ENCODE measurements at places on chromosomes 1 and 21.

- DNase-seq = no peak
Observed at GRCh38 chr1:235027862-235028250, 100.8 kb downstream of the TOMM20 start.

- DNase-seq = no peak
Observed at GRCh38 chr1:245353411-245353810, 198.6 kb downstream of the KIF26B start.

DNA sequence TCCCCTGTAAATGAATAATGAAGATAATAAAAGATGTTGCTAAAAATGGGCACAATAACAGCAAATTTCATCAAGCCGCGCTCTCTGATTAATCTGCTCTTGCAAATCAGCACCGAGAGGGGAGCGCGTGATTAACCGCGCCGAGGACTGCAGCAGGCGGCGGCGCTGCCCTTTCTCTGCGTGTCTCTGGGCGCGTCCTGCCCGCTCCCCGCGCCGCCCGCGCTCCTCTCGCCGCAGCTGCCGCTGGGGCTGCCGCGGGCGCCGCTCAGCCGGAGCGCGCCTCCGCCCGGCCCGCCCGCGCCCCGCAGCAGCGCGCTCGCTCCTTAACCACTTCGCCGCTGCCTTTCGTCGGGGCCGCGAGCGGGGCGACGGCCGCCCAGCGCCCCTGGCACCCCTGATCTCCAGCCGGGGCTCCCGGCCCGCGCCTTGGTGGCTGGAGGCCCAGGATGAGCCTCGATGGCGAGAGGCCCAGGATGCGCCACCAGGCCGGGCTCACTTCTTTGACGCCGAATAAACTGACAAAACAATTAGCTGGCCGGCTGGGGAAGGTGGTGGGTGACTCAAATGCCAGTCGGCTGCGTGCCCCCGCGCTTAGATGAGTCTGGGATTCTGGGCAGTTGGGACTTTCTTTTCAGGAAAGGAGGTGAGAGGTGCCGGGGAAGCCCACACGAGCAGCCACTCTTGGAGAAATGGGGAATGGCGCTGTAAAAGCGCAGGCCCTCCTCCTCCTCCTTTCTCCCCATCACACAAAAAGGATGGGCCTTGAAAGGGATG lies 221.4 kb upstream of the PKN2 start:
- no peak for DNase-seq

- DNase-seq = no peak
Observed at GRCh38 chr1:2965676-2966075, 55.6 kb upstream of the ACTRT2 start.

- no peak for DNase-seq
Observed at GRCh38 chr1:98260412-98260811, 339.6 kb upstream of the DPYD start.

GRCh38 chr21:32962268-32962667 lies 63.5 kb upstream of the OLIG2 start:
- no peak for DNase-seq

- DNase-seq = no peak
Observed at GRCh38 chr21:44657635-44658540, at the start of gene KRTAP12-3. Gene KRTAP12-3 (plus strand): TSS chr21:44657932. CDS start chr21:44657980, 48 bp downstream.

DNA sequence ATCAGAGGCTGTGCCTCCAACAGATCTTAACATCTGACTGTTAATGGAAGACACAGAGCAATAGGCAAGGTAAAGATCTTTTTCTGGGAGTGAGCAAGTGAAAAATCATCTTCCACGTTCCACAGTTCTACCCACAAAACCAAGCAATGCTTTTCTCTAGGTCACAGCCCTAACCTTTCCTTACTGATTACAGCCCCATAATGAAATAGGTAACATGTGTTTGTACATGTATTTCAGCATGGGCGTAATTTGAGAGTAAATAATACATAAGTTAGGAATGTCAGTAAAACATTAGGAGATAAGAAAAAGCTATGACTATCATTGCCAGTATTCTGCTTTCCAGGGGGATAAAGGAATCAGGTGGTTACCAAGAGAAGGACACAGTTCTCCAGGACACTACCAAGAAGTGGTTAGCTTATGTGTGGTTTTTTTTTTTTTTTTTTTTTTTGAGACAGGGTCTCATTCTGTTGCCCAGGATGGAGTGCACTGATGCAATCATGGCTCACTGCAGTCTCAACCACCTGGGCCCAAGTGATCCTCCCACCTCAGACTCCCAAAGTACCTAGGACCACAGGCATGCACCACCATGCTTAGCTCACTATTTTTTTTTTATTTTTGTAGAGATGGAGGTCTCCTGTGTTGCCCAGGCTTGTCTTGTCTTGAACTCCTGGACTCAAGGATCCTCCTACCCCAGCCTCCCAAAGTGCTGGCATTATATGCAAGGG lies 72.0 kb downstream of the DAP3 start:
- no peak for DNase-seq

DNA sequence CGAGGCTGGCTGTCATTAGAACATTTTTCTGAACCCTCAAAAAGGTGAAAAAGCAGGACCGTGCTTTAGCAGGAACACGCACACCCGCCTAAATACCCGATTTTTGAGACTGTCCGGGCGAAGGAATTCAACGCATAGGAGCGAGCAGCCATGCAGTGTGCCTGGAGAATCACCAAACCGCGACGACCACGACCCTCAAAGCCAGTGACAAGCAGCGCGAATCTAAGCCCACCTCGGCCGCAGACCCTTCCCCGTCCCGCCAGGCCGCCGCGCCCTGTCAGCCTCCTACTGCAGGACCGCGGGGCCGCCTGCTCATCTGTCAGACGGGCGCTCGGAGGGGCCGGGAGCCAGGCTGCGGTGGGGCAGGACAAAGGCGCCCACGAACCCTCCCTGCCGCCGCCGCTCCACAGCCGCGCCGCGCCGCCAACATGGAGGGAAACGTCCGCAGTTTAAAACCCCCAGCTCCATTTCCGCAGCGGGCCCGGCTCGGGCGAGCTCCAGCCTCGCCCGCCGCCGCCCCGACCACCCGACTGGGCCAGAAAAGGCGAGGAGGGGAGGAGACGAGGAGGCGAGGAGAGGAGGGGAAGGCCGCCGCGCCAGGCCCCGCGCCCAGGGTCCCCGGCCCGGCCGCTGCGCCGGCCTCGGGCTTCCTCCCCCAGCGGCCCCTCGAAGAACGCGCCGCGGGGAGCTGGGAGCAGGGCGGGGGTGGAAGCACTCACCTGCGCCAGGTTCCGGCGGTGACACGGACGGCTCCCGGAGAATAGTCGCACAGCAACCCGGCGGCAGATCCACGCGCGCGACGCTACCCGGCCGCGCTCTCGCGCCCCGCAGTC lies at the start of gene LBR:
LBR (minus strand) TSS at position 804 of the 833 bp plus-strand sequence. CDS start 3,963 bp downstream, outside the sequence.
- DNase-seq = no peak

- no peak for DNase-seq
Observed at GRCh38 chr1:232109391-232109790, 482.8 kb downstream of the DISC1 start.

DNA sequence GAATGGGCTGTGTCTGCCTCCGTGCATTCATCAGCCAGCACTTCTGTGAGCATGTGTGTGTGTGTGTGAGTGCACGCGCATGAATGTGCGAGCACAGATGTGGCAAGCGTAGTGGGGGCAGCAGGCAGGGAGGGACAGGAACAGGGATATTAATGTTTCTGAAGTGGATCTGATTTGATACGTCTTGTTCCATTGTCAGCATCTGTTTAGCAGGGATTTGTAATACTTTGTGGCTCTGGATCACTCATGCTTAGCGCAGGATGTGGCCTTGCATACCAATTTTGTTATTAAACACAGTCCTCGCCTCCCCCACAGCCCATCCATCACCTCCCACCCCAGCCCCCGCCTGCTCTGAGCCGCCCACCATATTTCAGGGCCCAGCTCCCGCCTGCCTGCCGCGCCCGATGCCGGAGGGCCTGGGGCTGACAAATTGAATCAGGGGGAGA lies 52.4 kb downstream of the TMEM53 start:
- DNase-seq = no peak

- DNase-seq = no peak
Observed at GRCh38 chr1:201983380-201983805, 945 bp downstream of the RNPEP start.

GRCh38 chr1:201153474-201154388 lies 543 bp downstream of the TMEM9 start:
- DNase-seq = no peak

DNA sequence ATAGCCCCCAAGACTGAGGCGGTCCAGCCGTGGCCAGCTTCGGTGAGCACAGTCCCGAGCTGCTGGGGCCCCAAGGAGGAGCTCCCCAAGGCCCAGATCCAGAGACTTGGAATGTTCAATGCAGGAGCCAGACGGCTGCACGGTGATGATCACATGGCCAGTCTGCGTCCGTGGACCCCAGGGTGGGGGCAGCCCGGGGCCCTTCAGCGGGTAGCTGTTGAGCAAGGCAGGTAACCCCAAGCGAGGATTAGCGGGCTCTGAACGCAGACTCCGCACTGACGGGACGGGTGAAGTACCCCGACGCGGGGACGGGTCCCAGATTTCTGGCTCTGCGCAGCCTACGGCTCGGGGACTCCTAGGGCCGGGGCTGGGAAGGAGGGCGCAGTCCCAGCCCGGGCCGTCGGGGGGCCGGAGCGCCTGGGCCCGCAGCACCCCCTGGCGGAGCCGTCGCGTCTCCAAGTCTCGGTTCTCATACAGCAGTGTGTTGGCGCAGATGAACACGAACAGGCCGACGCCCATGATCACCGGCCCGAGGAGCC lies 2.7 kb downstream of the TMEM200B start:
- no peak for DNase-seq

- no peak for DNase-seq
Observed at GRCh38 chr1:224629965-224630364, 13.8 kb downstream of the CNIH3 start.

- no peak for DNase-seq
Observed at GRCh38 chr21:14244911-14245310, 29.0 kb downstream of the RBM11 start.

- no peak for DNase-seq
Observed at GRCh38 chr1:70979313-70979712, 68.3 kb downstream of the PTGER3 start.

- DNase-seq = no peak
Observed at GRCh38 chr21:24294171-24294570, 1313.1 kb downstream of the MRPL39 start.

- DNase-seq = no peak
Observed at GRCh38 chr1:85339089-85339488, 62.7 kb upstream of the BCL10 start.

DNA sequence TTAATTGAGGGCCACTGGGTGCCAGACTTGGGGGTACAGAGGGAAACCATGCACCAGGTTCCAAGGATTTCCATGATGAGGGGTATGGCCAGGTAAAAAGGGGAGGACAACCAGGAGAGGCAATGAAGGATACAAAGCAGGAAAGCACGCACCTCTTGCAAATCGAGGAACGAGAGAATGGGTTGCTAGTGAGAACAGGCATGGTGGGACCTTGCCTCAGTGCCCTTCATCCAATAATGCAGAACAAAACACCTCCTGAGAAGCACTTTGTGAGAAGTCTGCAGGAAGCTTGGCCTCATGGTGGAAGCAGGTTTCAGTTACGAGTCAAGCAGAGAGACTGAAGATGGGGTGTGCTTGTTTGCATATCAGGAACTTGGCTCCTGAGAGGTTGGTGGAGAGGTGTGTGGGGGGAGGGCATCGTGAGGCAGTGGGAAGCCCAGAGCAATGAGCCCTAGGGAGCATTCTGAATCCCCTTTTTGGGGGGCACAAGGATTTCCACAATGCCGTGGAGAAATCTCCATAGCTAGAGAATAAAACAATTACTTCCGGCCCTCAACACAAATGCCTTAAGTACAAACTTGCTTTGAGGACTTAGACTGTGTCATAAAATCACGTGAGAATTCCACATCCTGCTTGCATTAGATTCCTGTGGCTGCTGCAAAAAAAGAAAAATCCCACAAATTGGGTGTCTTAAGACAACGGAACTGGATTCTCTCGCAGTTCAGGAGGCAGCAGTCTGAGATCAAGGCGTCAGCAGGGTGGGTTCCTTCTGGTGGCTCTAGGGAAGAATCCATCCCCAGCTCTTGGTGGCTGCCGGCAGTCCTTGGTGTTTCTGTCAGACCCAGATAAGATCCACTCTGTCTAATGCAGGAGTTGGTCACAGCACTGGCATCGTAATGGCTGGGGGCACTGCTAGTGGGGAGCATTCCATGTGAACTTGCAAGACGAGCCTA lies 54.9 kb upstream of the BACE2 start:
- DNase-seq = no peak

GRCh38 chr1:164667600-164667999 lies 108.6 kb downstream of the PBX1 start:
- DNase-seq = no peak

GRCh38 chr21:45478115-45478801 lies 64.0 kb downstream of the SLC19A1 start:
- no peak for DNase-seq

DNA sequence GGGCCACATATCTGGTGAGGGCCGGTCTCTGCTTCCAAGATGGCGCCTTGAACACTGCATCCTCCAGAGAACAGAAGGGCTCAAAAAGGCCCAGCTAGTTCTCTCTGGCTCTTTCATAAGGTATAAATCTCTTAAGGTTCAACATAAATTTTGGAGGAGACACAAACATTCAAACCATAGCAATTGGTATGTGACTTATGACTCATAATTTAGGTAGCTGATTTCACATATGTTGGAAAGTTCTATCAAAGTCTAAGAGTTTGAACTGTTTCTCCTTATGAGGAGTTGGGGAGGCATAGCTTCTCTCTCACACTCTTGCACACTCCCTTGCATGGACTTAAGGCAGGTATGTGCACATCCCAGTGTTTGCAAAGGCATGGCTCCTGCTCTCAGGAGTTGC lies 5.1 kb upstream of the FYB2 start:
- DNase-seq = no peak

- DNase-seq = no peak
Observed at GRCh38 chr1:183821889-183822611, 17.1 kb downstream of the RGL1 start.

- no peak for DNase-seq
Observed at GRCh38 chr1:20210736-20211460, 24.6 kb upstream of the PLA2G2C start.

GRCh38 chr1:151370211-151370911 lies 2.1 kb downstream of the SELENBP1 start:
- no peak for DNase-seq

GRCh38 chr1:174408146-174408545 lies 39.6 kb upstream of the GPR52 start:
- no peak for DNase-seq

- peak; percentile 86 for DNase-seq
Observed at GRCh38 chr1:211928993-211929637, 98.6 kb upstream of the LPGAT1 start.

DNA sequence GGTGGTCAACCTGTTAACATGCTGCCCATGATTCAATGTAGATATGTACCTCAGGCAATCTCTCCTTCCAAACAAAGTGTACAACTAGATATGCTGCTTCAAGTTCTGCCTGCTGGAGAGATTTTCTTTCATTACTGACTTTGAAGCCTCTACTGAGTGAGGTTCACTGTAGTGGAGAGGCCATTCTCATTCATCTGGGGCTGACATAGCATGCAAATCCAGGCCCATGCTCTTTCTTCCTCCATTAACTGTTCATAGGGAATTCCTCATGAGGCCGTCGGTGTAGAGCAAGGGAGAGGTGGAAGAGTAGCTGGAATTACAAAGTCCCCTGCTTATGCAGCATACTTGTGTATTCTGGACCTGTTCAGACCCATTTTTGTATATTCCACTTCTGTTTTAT lies 38.6 kb downstream of the VANGL2 start:
- no peak for DNase-seq

GRCh38 chr1:91578320-91579109 lies 77.9 kb downstream of the CDC7 start:
- no peak for DNase-seq

GRCh38 chr1:84164567-84165021 lies 20.5 kb downstream of the PRKACB start:
- DNase-seq = no peak

GRCh38 chr21:41403331-41403730 lies 22.7 kb upstream of the MX1 start:
- DNase-seq = no peak
